Posterior cingulate gyrus (tissue), 11 donors: ENCODE measurements at places on chromosomes 1 and 21.

DNA sequence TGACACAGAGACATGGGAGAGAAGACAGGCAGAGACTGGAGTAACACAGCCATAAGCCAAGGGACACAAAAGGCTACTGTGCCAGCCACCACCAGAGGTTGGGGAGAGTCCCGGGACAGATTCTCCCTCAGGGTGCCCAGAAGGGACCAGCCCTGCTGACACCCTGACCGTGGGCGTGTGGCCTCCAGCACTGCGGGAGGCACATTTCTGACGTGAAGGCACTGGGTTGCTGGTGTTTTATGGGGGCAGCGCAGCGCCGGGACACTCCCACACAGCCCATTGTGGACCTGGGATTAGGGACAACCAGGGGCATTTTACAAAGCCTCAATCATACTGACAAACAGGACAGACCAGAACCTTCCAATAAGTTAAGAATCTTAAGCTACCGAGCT is 26.2 kb downstream of the PRDM15 start:
- DNase-seq, result no peak

- no peak for DNase-seq
These were observed 14.8 kb upstream of the NCMAP start for GRCh38 chr1:24540906-24541710.

DNA sequence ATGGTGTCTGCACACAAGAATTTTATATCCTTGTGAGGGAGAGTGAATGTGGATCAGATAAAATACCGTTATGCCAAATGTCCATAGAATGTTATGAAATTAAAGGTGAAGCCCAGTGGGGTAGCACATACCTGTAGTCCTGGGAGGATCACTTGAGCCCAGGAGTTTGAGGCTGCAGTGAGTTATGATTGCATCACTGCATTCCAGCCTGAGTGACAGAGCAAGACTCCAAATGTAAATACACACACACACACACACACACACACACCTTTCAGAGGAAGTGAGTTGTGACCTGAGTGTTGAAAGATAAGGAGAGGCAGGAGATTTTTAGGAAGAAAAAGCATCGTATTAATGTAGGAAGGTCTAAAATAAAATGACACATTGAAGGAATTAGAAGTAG is 28.1 kb upstream of the ZYG11A start:
- no peak for DNase-seq

GRCh38 chr1:69403756-69404320 is 163.9 kb upstream of the LRRC7 start:
- DNase-seq, result no peak

- no peak for DNase-seq
These were observed 1657.7 kb downstream of the KCNT2 start for GRCh38 chr1:194950584-194950983.

DNA sequence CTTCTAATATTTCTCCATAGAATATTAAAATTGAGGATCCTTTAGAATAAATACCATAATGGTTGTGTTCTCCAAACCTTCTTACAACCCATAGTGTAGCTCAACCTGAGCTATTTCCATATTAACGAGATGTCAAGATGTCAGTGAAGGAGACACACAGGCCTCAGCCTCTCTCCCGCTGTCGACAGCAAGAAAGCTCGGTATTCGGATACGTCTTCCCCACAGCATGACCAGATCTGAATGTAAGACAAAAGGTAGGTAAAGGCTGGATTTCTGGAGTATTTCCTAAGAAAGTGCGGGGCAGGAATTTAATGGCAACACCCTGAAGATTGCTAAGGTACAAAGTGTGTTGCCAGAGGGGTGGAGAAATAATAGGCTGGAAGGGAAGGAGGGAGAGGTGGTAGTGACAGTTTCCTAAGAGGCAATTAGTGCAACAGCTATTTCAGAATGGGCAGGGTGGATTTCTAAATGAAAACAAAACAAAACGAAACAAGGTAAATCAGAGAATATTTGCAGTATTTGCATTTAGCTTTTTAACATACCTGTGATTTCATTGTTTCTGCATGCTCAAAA is 1.7 kb downstream of the ADSS2 start:
- no peak for DNase-seq

DNA sequence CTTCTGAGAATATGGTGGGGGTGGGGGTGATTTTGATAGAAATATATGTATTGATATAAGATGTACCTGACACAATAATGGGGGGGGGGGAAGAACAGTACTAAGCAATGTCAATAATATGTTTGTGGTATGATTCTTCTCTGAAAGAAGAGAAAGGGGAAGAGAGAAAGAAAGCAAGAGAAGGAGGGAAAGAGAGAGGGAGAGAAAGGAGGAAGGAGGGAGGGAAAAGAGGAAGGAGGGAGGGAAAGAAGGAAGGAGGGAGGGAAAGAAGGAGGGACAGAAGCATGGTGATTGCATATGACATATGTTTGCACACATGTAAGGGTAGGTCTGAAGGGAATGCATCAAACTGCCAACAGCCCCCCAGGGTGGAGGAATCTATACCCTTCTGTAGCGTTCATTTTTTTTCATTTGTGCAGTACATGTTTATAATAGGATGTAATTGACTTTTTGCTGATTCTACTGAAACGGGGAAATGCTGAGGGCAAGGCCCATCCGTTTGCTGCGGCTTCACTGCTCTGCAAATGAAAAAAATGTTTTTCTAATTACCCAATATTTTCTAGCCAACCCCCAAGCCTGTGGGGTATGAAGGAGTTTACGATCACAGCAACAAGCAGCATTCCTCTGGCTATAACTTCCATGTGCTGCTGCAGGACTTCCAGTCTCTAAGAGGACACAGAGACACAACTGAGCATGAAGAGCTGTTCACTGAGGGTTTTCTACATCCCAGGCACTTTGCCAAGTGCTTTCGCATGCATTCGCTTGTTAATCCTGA is 119.3 kb upstream of the ZC3H12A start:
- no peak for DNase-seq

GRCh38 chr21:46104104-46104503 is 6.2 kb downstream of the COL6A2 start:
- DNase-seq, result no peak

GRCh38 chr1:30847358-30847972 is 61.1 kb downstream of the SDC3 start:
- DNase-seq, result peak; percentile 58

DNA sequence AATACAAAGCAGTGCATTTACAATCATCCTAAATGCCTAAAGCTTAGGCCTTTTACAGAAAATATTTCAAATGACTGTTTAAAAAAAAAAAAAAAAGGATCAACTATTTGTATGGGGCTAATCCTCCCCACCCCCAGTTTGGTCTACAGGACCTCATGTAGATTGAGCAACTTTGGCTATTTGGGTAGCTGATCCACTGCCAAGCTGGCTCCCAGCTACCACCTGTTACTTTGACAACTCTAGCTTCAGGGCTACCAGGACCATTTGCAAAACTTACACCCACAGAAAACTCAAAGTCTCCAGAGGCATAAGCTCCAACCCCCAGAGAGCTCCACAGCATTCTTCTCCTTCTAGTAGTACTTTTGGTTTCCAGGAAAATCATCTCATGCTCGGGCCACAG is 29.4 kb downstream of the JAK1 start:
- DNase-seq, result no peak

DNA sequence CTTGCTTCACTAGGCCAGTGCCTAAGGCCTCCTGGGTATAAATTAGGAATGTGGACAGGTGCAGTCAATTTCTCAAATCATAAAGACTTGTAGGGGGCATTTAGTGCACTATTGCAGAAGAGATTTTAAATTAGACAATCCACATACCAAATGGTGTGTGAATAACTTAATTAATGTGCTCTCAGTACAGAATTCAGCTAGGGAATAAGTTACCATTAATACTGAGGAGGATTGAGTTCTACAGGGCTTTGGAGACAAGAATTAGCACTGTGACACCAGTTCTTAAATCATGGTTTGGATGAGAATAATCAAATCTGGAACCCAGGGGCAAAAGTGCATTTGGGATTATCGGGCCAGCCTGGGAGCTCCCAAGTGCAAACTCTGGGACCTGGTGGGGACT is 1.7 kb downstream of the SYPL2 start:
- no peak for DNase-seq

DNA sequence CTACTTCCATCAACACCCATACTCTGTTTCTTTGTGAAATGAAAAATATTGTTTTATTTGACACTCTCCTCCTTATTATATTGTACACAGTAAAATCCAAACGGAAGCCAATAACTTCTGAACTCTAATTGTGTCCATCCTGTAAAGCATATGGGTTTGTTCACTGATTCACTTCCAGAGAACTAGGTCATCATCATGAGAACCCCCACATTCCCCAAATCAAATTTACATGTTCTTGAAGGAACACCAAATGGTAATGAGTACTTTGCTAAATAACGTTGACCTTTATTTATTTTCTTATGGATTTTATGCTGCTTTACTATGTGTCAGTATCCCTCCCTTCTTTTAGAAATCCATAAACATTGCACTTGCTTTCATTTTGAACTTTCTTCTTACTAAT is 213.4 kb upstream of the CACYBP start:
- DNase-seq, result no peak

DNA sequence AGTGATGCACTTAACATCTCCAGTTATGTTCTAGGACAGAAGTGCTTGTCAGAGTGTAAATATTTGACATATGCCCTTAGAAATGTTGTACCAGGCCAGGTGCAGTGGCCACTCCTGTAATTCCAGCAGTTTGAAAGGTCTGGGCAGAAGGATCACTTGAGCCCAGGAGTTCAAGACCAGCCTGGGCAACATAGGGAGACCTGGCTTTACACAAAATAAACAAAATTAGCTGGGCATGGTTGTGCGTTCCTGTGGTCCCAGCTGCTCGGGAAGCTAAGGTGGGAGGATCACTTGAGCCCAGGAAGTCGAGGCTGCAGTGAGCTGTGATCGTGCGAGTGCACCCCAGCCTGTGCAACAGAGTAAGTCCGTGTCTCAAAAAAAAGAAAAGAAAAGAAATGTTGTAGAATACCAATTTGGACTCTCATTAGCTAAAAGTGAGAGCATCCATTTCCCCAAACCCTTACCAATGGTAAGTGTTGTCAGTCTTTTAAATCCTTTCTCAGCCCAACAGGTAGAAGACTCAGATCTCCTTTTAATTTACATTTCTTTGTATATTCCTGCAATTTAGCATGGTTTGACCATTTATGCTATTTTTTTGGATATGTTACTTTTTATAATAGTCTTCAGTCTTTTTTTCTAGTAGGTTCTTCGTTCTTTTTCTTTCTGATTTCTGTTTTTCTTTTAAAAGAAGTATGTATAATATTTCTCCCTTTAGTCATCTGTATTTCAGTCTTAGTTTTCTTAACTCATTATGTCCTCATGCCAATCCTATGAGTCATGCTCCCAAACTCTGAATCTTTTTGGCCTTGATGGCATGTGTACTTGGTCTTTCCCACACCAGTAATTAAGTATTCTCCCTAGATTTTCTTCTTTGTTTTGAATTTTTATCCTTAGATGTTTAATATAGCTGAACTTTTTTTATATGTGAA is 74.4 kb downstream of the CAMTA1 start:
- no peak for DNase-seq

DNA sequence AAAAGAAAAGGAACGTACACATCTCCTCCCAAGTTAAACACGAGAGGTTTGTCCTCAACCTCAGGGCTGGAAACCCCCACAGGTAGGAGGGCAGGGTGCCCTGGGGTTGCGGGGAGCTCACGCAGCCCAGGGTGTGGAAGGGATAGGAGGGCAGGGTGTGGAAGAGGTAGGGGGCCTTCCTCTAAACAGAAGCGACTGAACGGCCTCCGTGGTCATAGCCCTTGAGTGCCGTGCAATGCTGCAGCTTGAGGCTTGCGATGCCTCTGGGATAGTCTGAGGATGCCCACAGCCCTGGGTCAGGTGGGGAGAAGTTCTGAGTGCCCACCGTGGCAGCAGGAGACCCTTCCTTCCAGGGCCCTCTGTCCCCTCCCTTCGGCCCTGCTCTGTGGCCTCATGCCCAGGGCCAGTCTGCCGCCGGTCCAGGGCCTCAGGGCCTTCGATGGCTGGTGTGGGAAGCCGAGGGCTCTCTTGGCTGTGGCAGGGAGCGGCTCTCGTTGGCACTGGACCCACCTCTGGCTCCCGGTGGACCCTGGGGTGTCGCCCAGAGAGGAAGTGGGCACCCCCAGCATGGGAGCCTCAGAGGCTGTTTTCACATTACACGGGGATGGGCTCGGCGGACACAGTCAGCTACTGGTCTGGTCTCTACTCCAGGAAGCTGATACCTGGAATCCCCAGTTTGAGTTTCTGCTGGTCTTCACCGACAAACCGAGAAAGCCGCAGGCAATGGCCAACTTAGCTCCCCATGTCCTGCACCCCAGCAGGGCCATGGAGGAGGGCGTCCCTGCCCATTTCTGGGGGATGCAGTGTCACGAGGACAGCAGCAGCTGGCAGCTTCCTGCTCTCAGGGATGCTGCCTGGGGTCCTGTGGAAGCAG is 6.4 kb upstream of the CDK11B start:
- peak; percentile 50 for DNase-seq

DNA sequence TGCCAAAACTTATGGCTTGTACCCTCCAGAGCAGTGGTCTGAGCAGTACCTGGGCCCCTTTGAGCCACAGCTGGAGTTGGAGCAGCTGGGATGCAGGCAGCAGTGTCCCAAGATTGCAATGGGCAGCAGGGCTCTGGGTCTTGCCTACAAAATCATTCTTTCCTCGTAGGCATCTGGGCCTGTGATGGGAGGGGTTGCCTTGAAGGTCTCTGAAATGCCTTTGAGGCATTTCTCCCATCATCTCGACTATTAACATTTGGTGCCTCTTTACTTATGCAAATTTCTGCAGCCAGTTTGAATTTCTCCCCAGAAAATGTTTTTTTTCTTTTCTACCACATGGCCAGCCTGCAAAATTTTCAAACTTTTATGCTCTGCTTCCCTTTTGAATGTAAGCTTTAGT is 31.0 kb upstream of the TSPAN2 start:
- DNase-seq, result no peak

DNA sequence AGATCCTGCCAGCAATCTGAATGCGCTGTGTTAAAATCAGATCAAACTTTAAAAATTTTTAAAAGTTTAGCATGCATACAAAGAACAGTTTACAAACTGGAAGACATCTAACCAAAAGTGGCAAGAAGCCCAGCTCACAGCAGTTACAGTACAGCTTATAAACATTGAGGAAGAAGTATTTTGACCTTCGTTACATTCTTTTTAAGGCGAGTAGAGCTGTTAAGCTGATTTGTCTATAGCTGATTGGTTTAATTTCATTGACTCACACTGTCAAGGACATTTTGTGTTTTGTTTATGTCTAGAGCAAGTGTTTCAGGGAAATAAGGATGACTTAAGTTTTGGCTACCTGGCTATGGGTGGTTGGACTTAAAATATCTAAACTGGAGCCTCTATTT is 3.0 kb upstream of the PGM1 start:
- DNase-seq, result no peak

- DNase-seq, result no peak
These were observed 121.9 kb downstream of the GRIK3 start for GRCh38 chr1:36912365-36912865.
